ENCODE measurements at places on chromosomes 11 and 22.

GRCh38 chr11:76702336-76703128 lies 32.0 kb upstream of the LRRC32 start:
- no peak for DNase-seq

GRCh38 chr11:25755918-25756584 lies 575.9 kb upstream of the ANO3 start:
- DNase-seq = no peak

DNA sequence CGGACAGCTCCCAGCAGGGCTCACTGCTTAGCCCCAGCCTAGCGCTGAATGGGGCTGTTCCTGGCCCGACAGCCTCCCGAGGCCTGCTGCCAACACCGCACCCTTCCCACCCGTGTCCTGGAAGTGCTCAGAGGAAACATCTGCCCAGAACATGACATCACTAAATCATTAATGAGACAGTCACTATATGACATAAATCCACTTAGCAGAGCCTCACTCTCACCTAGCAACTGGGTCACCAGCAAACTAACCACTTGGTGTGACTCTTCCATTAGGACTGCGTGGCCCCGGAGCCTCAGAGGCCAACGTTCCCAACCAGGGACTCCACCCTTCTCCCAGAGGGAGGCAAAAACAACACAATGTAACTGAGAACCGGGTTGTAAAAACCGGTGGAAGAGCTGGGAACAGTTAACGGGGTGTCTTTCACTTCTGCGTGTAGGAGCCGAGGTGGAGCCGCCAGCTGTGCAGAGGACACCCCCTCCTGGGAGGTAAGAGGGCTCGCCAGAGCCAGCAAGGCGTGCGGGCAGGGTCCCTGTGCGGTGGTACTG lies 21.4 kb upstream of the PACSIN2 start:
- no peak for DNase-seq

DNA sequence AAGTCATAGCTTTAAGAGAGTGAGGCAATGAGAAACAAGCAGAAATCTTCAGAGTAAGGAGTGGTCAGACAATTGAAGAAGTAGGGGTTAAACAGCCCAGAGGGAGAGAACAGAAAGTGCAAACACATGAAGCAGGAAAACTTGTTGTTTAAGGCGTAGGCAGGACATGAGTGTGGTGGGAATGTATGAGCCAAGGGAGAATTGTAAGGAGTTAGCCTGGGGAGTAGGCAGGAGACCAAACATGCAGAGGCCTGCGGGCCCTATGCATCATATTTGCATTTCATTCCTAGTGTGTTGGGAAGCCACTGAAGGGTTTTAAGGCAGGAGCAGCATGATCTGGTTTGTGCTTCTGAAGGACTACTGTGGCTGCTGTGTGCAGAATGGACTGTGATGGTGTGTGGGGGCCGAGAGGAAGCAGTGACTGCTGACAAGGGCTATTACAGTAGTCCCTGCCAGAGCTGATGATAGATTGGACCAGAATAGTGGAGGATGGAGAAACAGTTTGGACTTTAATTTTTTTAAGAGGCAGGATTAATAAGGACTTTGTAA lies 179.9 kb upstream of the C11orf87 start:
- no peak for DNase-seq

- DNase-seq = no peak
These were observed 154.2 kb downstream of the DSCAML1 start for GRCh38 chr11:117642835-117643234.

DNA sequence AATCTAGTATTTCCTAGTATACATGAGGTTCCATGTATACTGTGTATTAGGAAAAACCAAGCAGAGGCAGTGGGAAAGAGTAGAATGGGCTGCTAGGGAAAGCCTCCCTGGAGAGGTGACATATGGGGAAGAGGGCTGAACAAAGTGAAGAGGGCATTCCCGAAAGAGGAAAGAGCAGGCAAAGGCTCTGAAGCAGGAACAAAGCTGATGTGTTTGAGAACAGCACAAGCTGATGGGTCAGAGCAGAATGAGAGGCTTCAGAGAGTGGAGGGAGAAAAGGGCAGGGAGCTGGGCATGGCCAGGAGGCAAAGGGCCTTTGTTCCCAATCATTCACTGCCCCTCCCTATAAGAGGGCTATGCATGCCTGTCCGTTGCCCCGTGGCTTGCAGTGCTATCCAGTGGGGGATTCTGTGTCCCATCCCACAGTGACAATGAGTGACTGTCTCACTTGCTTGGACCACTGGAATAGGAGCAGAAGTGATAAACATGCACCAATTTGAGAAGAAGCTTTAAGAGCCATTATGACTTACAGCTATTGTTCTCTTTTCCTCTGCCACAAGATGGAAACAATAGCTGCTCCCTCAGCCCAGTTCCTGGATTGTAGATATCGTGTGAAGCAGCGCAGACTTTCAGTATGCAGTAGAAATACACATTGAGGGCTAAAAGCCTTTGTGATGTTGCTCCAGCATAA lies 39.6 kb downstream of the GALNT18 start:
- no peak for DNase-seq

DNA sequence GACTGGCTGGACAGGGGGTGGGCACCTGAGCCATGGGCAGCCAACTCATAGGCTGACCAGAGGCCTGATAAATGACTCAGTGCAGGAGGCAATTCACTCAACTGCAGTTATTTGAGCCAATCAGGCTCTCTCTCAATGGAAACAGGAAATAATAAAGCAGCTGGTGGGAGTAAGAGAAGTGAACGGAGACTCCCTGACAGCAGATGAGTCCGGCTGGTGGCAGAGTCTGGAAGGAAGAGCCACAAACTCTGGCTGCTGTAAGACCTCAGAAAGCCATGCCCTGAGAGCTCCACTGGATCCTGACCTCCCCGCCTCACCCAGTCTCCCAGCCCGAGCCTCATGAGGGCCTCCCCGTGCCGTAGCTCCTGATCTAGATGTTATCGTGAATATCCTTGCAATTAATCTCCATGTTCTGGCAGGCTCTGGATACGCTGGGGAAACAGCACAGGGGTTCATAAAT lies 69.8 kb downstream of the TRIM29 start:
- DNase-seq = no peak

DNA sequence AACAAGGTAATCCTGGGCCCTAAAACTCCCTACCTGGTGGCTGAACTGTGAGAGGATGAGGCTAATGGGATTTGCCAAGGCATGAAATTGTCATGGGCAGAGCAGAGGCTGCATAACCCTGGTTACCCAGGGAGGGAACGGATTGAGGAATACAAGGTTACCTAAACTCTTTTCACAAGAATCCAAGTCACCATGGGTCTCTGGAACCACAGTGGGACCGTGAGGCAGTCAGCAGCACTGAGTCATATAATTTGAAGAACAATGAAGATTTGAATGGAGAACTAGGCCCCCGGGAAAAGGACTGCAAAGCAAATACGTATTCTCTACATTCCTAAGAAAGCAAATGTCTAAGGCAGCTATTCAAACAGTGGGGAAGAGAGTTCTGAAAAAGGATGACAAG lies 19.8 kb downstream of the CAT start:
- no peak for DNase-seq

GRCh38 chr11:9887472-9887871 lies 223.6 kb downstream of the SWAP70 start:
- no peak for DNase-seq

DNA sequence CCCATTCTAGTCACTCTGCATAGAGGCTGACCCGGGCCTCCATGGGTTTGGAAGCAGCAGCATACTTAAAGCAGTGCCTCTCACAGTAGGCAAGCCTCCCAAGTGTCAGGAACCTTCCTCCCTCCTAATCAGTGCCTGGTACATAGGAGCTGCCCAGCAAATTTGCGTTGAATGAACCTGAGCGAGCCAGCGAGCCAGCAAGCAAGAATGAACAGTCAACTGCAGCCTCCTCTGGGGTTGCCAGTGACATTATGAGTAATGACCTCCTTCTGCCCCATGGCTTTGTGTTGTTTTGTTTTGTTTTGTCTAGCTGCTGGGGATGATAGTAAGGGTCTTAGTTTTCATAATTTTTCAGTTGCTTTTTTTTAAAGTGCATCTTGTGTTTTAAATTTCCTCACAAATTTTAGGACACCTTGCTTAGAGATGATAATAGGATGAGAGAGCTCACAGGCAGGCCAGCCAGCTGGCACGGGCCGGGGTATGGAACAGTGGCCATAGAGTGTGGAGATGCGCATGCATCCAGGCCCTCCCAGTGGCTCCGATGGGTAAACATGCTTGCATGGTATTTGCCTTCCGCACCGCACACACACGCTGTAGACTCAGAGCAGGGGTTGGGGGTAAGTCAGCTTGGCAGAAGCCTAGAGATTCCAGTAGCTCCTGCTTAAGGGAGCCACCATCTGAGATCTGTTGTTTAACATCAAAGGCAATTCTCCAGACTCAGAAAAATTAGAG lies 36.1 kb downstream of the TTC12 start:
- DNase-seq = peak; percentile 22

GRCh38 chr22:19974268-19974861 lies 32.7 kb upstream of the TXNRD2 start:
- DNase-seq = peak; percentile 40

GRCh38 chr11:129295746-129296145 lies 79.9 kb upstream of the BARX2 start:
- no peak for DNase-seq

GRCh38 chr11:6734616-6735015 lies 37.2 kb downstream of the OR2AG2 start:
- no peak for DNase-seq

GRCh38 chr11:125591649-125592304 lies 875 bp upstream of the STT3A start:
- DNase-seq = peak; percentile 72

GRCh38 chr11:85889676-85890579 lies 34.7 kb downstream of the CCDC83 start:
- DNase-seq = no peak

DNA sequence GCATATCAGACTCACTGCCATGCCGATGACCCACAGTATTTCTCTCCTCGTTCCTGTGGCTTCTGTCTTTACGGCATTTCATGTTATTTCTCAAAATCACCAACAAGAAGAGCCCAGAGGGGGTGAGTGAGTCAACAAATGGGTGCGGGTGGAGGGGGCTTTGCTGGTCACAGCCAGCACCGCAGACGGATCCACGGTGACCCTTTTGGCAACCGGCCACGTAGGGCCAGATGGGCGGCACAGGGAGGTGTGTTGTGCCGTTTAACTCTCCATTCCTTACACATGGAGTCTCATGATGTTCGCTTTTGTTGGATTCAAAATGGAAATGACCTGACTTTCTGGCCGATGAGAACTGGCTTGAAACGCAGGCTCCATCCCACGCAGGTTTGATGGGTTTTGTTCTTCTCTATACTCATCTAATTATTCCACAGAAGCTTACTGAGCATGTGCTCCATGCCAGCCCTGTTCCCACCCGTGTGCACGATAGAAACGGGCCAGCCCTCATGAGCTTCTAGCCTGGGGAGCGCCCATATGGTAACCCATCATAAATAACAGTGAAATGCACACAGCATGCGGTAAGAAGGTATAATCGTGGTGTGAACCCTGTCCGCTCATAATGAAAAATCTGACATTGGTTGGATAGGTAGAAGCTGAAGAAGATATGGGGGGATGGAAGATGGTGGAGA lies 319.9 kb downstream of the BRD1 start:
- no peak for DNase-seq

DNA sequence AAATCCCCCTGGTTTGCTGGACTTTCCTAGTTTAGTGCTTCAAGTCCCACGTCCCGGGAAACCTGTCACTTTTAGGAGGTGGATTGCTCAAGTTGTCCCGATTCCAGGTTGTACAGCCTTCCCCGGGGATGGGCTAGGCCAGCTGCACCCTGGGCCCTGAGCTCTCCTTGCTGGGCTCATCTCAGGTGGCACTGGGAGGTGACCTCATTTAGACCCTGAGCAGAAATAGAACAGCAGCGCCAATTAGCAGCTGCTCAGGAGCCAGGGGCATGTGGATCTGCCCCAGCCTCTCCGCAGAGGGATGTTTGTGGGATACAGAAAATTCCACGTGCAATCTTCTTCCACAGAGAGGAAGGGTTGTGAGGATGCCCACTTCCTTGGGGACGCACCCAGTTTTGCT lies 9.6 kb upstream of the CERK start:
- DNase-seq = no peak

GRCh38 chr11:7977232-7977917 lies 9.8 kb upstream of the EIF3F start:
- no peak for DNase-seq

- DNase-seq = no peak
These were observed 50.3 kb downstream of the CD6 start for GRCh38 chr11:61021661-61022212.

GRCh38 chr22:36398601-36399471 lies 11.1 kb upstream of the MYH9 start:
- no peak for DNase-seq

- no peak for DNase-seq
These were observed 45.5 kb downstream of the ADM start for GRCh38 chr11:10350334-10350733.

DNA sequence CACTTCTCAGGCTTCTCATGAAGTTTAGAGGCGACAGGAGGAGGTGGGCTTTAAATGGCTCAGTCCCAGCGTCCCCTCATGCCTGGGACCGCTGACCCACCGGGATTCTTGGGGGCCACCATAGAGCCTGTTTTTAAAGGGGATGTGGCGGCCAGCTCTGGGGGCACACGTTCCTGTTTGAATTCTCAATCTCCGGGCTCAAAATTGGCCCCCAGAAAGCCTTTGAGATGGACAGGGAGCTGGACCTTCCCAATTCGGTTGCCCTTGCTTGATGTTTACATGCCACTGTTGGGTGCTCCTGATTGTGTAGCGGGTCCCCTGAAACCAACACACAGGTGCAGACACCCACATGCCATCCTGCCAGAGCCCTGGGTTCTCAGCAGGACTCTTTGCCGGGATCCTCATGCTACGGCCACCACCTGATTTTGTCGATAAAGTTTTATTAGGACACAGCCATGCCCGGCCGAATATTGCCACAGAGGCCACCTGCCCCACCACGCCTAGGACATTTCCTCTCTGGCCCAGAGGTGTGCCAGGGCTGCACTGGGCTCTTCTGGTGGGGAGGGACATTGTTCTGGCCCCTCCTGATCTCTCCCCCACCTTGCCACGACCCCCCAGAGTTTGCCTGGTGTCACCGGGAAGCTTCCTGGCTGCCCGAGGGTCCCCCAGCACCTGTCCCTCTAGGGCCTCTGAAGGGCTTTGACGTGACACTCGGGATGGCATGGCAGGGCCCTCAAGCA lies 71.6 kb downstream of the KCNQ1 start:
- no peak for DNase-seq

- DNase-seq = no peak
These were observed 3.9 kb downstream of the MYEOV start for GRCh38 chr11:69297787-69298266.

GRCh38 chr11:111530091-111530490 lies 10.4 kb upstream of the LAYN start:
- no peak for DNase-seq

- no peak for DNase-seq
These were observed 19.6 kb upstream of the MICAL2 start for GRCh38 chr11:12090761-12091258.

GRCh38 chr11:105070306-105070705 lies 25.2 kb upstream of the CARD16 start:
- DNase-seq = no peak

DNA sequence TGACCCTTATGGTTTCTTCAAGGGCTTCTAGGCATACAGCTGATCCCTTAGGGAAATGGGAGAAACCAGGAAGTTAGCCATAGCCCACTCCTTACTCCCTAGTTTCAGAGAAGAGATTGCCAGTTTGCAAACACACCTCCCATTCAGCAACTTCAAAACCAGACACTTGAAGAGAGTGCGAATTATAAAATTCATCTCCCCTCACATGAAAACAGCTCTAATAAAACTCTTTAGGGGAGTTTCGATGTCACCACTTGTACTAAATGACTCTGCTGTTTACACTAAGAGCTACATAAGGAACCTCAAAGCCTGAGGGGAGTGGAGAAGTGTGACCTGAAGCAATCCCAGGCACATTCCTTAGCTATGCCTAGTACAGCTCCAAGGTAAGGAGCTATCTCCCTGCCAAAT lies 8.3 kb downstream of the LGR4 start:
- DNase-seq = no peak

- DNase-seq = no peak
These were observed 1.1 kb downstream of the EIF4G2 start for GRCh38 chr11:10807493-10808234.

Measured in NCI-H510A treated with DMSO at 0.1 percent for 48 hours (cell line).